HCT116 (cell line): ENCODE measurements at places on chromosomes 5 and 9.

DNA sequence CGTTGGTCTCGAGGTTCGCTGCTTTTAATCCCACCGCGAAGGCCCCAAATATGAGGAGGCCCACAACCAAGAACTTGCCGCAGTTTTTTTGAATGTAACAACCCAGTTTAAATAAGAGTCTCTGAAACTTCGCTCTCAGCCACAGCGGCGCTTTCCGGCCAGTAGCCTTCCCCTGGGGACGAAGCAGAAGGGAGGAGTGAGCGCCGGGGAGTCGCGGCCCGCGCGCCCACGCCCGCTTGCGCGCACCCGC lies 10.4 kb downstream of the PTCH1 start:
- no peak for DNase-seq

- no peak for DNase-seq
Observed at GRCh38 chr9:5592231-5592630, 36.7 kb upstream of the RIC1 start.

GRCh38 chr5:86665984-86666760 lies 48.4 kb downstream of the COX7C start:
- DNase-seq, result no peak

DNA sequence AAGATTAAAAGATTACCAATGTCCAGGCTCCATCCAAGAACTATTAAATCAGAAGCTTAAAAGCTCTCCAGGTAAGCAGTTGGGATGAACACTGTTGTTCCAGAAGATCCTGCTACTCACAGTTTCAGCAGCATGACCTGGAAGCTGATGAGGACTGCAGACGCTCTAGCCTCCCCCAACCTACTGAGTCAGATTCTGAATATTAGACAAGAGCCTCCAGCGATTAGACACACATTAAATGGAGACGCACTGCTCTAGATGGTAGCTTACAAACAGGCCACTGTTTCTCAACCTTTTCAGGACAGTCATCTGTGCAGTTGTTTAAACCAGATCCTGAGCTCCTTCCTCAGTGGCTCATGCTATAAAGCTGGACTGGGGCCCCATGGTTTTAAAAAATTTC lies 54.3 kb downstream of the MTMR12 start:
- no peak for DNase-seq

- DNase-seq, result no peak
Observed at GRCh38 chr9:125635888-125636287, 71.1 kb downstream of the MAPKAP1 start.

- DNase-seq, result no peak
Observed at GRCh38 chr5:144083185-144083584, 87.3 kb downstream of the YIPF5 start.

GRCh38 chr9:126788046-126788445 lies 16.8 kb upstream of the ZBTB43 start:
- no peak for DNase-seq

GRCh38 chr5:36491856-36492255 lies 114.5 kb upstream of the SLC1A3 start:
- DNase-seq, result no peak

DNA sequence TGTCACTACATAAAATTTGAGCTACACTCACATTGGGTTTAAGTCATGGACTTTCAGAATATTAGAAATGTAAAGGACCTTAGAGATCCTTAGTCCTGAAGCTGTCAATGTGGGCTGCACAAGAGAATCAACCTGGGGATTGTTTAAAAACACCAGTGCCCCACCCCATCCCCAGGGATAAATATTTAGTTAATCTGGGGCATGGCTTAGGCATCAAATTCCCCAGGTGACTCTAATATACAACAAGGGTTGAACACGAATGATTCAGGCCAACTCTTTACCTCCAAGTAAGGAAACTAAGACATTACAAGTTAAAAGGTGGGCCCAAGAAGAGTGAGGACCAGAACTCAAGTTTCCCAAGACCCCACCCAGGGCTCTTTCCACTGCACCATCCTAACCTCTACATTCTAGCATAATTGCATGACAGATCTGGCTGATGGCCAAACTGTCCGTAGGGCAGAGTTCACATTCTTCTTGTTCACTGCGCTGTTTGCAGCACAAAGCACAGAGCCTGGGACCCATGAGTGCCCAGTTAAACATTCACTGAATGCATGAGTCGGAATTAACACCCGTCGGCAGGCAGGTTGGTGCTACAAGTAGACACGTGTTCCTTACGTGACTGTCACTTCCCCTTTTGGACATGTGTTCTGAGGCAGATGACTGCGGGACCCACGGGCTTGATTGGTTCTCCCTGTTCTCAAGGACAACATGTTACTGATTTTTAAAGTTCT lies 25.2 kb downstream of the CYFIP2 start:
- DNase-seq, result no peak

- no peak for DNase-seq
Observed at GRCh38 chr9:99592834-99593574, 228.7 kb upstream of the NR4A3 start.

- no peak for DNase-seq
Observed at GRCh38 chr9:108386859-108387384, 468.9 kb downstream of the ACTL7B start.

GRCh38 chr9:101479338-101480030 lies 43.9 kb upstream of the ALDOB start:
- DNase-seq, result no peak

DNA sequence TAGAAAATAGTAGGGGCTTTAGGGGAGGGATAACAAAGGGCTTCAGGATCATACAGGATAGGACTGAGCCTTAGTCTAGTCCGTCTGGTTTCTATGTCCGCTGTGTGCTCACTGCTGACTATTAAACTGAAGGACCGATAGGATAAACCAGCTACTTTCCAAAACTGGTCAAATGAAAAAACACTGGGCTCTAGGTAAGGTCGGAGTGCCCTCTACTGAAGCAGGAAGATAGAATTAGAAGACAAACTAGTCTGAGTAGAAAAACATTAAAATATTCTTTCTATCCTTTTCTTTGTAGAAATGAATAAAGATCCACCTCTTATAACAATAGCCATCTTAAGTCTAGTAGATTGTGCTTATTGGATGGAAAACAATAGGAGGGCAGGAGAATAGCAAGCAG lies 133.6 kb downstream of the CEMIP2 start:
- DNase-seq, result no peak

- no peak for DNase-seq
Observed at GRCh38 chr9:72226146-72226812, 77.0 kb downstream of the GDA start.

- DNase-seq, result no peak
Observed at GRCh38 chr5:28543473-28544098, 1505.2 kb upstream of the CDH9 start.

DNA sequence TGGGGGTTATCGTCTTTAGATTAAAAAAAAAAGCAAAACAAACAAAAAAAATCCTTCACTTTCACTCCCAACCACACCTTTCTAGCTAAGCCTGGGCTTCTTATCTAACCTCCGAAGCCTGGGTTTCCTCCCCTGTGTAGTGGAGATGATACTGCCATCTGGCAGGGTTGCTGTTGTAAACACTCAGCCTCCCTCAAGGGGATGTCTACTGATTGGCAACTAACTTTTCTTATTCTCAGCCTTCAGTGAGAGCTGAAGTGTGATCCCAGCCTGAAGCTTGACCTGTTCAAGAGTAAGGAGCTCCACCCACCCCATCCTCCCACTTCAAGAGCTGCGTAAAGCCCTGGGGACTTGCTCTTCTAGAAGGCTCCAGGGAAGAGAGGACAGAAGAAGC lies 21.5 kb upstream of the WWC1 start:
- no peak for DNase-seq

DNA sequence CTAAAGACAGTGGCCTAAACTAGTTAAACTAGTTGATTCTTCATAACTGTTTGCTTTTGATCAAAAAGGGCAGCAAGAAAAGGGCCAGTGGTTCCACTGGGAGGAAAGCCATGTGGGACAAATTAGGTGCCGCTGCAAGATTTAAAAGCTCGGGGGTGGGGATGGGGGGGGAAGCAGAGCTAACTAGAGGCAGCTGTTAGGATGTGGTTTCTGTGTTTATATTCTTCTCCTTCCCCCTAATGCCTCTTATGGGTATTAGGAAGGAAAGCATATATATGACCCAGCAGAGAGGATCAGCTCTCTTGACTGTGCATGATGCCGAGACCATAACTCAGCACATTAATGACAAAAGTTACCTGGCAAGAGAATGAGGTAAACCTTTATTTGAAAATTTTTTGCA lies 65.7 kb downstream of the EFNA5 start:
- no peak for DNase-seq

DNA sequence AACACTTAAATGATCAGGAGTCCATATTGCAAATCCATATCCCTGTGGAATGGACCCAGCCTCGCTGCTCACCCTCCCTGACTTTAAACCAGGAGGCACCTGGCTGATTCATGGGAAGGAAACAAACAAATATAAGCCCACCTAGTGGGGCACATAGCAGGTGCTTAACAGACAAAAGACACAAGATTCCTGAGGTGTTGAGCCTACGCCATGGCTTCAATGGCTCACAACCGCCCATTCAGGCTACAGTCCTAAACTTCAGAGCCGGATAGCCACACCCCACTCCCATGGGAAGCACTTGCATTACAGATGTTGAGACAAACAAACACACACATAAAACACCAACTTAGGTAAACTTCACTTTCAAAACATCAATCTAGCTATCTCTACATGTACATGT lies 359.9 kb downstream of the ICE1 start:
- DNase-seq, result no peak

DNA sequence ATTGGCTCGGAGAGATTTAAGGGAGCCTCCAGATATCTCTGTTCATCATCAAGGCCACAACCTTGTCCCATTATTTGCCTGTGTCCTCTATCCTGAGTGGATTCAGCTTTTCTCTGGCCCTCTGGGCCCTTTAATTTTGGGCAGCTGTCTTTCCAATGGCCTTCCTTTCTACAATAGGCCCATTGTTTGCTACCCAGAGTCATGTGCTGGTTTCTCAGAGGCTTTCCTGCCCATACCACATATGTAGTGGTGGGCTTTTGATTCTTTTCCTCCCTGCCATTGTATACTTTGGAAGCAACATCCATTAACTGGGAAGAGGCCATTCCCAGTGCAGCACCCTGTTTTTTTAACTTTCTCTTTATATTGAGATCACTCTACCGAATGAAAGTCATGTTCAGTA lies 233.9 kb upstream of the SGCD start:
- no peak for DNase-seq

DNA sequence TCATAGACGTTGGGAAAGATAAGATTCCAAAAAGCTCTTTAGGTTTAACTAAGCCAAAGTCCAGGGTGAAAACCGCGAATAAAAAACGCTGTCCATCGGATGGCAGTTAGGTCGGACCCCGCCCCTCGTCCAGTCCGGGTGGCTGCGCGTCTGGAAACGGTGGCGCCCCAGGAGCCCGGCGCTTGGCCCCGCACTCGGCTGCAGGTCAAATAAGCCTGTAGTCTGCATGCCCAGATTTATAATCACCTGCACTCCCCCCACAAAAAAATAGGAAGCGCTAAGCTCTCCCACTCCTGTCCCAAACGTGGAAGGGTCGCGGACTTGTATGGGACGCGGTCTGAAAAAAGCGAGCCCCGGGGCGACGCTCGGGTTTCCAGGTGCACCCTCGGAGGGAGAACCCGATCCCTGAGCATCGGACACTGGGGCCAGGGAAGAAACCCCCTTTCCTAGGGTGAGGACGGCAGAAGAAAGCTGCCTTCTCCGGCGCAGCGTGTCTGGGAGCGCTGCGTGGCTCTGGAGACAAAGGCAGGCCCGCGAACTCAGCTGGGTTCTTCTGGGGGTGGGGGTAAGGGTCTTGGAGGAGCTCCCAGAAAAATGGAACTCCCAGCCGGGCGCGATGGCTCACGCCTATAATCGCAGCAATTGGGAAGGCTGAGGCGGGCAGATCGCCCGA lies 923 bp upstream of the ZBTB5 start:
- peak; percentile 43 for DNase-seq

GRCh38 chr5:171435908-171436307 lies 16.5 kb downstream of the FGF18 start:
- DNase-seq, result no peak

DNA sequence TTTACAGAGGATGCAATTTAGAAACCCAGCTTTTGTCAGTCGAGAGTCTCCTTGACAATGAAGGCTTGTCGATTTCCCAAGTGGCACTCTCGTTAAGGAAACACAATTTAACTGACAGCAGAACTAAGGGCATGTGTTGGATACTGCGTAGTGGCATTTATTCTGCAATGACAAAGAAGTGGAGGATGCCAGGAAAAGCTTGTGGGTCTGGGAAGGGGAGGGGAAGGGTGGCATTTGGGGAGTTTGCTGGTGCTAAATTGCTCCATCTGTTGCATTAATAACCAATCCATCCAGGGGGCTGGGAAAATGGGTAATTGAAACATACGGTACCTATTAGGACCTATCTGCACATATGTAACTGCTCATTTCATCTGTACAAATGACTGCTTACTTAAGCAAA lies 190.6 kb downstream of the NSG2 start:
- DNase-seq, result no peak

DNA sequence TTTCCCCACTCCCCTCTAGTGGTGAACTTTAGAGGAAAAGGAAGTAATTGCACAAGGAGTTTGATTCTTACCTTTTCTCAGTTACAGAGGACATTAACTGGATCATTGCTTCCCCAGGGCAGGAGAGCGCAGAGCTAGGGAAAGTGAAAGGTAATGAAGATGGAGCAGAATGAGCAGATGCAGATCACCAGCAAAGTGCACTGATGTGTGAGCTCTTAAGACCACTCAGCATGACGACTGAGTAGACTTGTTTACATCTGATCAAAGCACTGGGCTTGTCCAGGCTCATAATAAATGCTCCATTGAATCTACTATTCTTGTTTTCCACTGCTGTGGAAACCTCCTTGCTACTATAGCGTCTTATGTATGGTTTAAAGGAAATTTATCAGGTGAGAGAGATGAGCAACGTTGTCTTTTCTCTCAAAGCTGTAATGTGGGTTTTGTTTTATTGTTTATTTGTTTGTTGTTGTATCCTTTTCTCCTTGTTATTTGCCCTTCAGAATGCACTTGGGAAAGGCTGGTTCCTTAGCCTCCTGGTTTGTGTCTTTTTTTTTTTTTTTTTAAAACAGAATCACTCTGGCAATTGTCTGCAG lies 25.3 kb downstream of the SLC22A5 start:
- DNase-seq, result no peak

- no peak for DNase-seq
Observed at GRCh38 chr5:91730026-91730425, 346.9 kb upstream of the ARRDC3 start.

DNA sequence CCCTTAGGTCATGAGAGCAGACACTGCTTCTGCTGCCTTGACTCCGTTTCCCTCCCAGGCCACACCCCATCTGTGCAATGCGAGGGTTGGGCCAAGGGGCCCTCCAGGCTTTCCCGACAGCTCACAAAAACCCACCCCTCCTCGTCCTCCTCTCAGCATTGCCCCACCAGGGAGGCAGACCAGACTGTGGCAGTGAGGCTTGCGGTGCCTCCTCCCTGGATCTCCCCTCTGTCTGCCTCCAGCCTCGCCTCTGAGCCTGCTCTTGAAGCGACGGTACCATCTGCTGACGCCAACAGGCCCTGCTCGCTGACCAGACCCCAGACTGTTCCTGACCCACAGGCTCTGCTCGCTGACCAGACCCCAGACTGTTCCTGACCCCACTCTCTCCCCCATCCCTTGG lies 99.2 kb upstream of the CACNA1B start:
- DNase-seq, result no peak
